Activated naive CD8-positive, alpha-beta T cell treated with anti-CD3 and anti-CD28 coated beads, Interleukin-2, amount 50 U/mL, for 24 hours (primary cell): ENCODE measurements at places on chromosomes 3 and 15.

GRCh38 chr3:106184540-106185457 lies 316.0 kb upstream of the CBLB start:
- H3K4me3 ChIP-seq: peak overlapping the region; percentile 52
- peaks cover 62% of the 10 kb centered on the region for H3K4me1 ChIP-seq
- H3K27ac ChIP-seq: peak overlapping the region; percentile 87
- DNase-seq: no peak
- H3K27me3 ChIP-seq: no peaks in the 10 kb centered on the region

- H3K27ac ChIP-seq: no peak overlapping the region
- H3K27me3 ChIP-seq: peaks cover 5% of the 10 kb centered on the region
- no peak overlapping the region for H3K4me3 ChIP-seq
- peaks cover 10% of the 10 kb centered on the region for H3K4me1 ChIP-seq
These were observed 23.2 kb downstream of the MELTF start for GRCh38 chr3:197006446-197006845.

GRCh38 chr3:173615661-173616060 lies 218.1 kb downstream of the NLGN1 start:
- no peaks in the 10 kb centered on the region for H3K36me3 ChIP-seq
- H3K4me1 ChIP-seq: no peaks in the 10 kb centered on the region
- H3K4me3 ChIP-seq: no peak overlapping the region

DNA sequence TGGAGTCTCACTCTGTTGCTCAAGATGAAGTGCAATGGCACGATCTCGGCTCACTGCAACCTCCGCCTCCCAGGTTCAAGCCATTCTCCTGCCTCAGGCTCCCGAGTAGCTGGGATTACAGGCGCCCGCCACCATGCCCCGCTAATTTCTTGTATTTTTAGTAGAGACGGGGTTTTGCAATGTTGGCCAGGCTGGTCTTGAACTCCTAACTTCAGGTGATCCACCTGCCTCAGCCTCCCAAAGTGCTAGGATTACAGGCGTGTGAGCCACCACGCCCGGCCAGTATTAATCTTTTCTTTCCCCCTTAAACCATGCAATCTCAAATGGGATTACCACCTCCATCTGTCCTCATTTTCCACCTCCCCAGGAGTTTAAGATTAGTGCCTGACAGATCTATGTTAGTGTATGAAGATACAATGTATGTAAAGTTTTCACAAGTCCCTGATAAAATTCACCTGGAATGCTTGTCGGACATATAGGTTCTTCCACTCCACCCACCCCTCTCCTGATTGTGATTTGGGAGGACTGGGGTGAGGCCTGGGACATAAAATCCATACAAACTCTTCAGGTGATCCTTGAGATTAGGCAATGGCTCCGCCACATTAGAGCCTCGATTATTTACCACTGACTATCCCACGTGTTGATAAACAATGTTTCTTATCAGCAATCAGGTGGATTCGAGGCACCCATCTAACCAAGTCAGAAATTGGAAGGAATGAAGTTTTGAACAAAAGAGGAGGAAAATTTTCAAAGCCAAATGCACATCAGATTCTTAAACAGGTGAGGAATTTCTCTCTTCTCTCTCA lies 1.2 kb downstream of the PARL start:
- H3K27ac ChIP-seq: peak overlapping the region; percentile 92
- DNase-seq: no peak
- H3K4me3 ChIP-seq: peak overlapping the region; percentile 95
- H3K36me3 ChIP-seq: peaks cover 20% of the 10 kb centered on the region

GRCh38 chr3:123778991-123779622 lies 105.0 kb downstream of the MYLK start:
- peaks cover 2% of the 10 kb centered on the region for H3K27me3 ChIP-seq
- no peaks in the 10 kb centered on the region for H3K36me3 ChIP-seq
- H3K4me1 ChIP-seq: no peaks in the 10 kb centered on the region
- H3K27ac ChIP-seq: no peak overlapping the region
- no peak overlapping the region for H3K4me3 ChIP-seq
- DNase-seq: no peak

DNA sequence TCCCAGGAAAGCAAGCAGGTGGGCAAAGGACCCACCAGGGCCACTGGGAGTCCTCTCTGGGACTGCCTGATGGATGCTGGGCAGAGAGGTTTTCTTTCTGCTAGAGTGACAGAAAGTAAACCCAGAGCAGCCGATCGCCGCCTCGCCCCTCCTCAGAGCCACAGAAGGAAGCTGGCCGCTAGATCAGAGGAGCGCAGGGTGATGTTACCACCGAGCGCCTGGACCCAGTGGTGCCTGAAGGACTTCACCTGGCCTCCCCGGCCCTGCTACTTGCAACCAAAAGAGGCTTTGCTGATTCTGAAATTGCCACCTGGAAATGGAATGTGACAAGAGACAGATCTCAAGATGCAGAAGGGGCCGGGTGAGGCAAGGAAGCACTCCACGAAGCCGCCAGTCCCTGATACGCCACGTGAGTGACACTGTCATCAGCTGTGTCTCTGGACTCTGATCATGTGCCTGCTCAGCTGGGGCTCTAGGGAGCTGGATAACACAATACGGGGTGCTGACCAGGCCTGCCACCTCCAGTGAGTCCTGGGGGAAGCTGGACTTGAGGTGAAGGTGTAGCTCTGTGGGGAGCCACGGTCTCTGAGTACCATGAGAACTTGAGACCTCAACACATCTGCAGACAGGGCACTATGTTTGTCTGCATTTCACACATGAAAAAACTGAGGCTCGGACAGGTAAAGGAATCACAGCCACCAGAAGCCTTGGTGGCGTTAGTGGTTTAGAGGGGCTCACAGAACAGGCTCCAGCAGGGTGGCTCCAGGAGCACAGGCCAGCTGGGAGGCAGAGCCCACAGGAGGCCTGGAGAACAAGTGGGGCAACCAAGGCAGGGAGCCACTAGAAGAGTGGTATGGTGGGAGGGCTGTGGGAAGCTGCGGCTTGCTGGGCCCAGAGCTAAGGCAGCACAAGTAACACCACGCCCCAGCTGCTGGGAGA lies 137.9 kb upstream of the PRR20G start:
- no peak overlapping the region for H3K4me3 ChIP-seq
- H3K36me3 ChIP-seq: no peaks in the 10 kb centered on the region
- no peak for DNase-seq
- H3K27me3 ChIP-seq: peaks cover 40% of the 10 kb centered on the region
- H3K4me1 ChIP-seq: no peaks in the 10 kb centered on the region

DNA sequence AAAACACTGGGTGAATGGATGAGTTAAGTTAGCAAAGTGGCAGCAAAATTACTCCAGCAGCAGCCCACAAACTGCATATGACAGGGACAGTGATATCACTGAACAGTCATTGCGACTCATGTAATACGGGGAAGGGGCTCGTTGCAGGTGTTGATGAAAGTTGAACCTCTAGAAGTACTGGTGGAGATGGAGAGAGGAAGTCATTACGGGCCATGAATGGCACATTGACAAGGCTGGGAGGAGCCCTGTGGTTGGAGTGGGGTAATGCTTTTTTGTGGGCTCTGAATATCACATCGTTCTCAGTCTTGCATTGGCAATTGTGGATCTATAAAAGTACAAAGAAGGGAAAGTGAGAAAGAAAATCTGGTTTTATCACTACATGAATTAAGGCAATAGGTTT lies 278.1 kb downstream of the ZPLD1 start:
- no peak overlapping the region for H3K4me3 ChIP-seq
- no peaks in the 10 kb centered on the region for H3K36me3 ChIP-seq
- no peaks in the 10 kb centered on the region for H3K27me3 ChIP-seq
- H3K4me1 ChIP-seq: peaks cover 8% of the 10 kb centered on the region
- no peak overlapping the region for H3K27ac ChIP-seq

- peaks cover 6% of the 10 kb centered on the region for H3K36me3 ChIP-seq
- no peaks in the 10 kb centered on the region for H3K27me3 ChIP-seq
- no peak for DNase-seq
These were observed 229.2 kb downstream of the MBNL1 start for GRCh38 chr3:152497890-152498289.

DNA sequence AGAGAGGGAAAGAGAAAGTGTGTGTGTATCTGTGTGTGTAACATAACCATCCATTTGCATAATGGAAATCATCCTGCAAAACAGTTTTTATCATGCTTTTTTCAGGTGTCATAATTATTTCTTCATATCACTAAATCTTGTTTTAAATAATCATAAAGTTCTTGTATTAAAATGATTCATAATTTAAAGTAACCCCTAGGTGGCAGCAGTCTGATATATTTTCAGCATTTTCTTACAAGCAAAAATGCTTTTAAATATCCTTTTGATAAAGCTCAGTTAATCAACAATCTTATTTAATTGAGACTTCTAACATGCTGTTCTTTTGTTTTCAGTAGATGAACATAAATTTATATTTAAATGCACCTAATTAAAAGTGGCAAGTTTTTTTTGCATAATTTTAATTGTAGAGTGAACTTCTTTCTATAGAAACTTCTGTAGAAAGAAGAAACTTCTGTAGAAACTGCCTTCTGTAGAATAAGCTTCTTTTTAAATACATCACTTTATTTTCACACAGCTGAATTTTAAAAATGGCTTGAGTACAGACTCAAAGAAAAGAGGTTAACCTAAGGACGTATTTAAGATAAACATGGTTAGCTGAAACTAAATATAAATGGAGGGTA lies 72.5 kb downstream of the OPA1 start:
- H3K27me3 ChIP-seq: no peaks in the 10 kb centered on the region
- peaks cover 50% of the 10 kb centered on the region for H3K36me3 ChIP-seq
- H3K4me3 ChIP-seq: no peak overlapping the region
- no peaks in the 10 kb centered on the region for H3K4me1 ChIP-seq
- no peak overlapping the region for H3K27ac ChIP-seq
- no peak for DNase-seq

GRCh38 chr3:43817825-43818224 lies 127.1 kb downstream of the ABHD5 start:
- no peak for DNase-seq
- peaks cover 2% of the 10 kb centered on the region for H3K4me1 ChIP-seq
- no peak overlapping the region for H3K27ac ChIP-seq
- H3K4me3 ChIP-seq: no peak overlapping the region
- no peaks in the 10 kb centered on the region for H3K27me3 ChIP-seq

- peak; percentile 62 for DNase-seq
- peaks cover 4% of the 10 kb centered on the region for H3K4me1 ChIP-seq
- H3K27ac ChIP-seq: no peak overlapping the region
- H3K4me3 ChIP-seq: no peak overlapping the region
- peaks cover 13% of the 10 kb centered on the region for H3K27me3 ChIP-seq
These were observed 75.0 kb downstream of the MAGEF1 start for GRCh38 chr3:184636741-184637316.

DNA sequence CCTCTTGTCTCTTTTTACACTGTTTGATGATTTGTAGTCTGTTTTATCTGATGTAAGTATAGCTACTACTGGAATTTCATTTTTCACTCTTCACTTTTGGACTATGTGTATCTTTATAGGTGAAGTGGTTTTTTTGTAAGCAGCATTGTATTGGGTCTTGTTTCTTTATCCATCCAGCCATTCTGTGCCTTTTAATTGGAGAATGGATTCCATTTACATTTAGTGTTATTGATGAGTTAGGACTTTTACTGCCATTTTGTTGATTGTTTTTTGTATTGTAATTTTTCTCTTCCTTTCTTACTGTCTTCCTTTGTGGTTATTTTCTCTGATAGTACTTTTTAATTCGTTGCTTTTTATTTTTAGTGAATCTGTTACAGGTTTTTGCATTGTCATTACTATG lies 54.5 kb downstream of the RNF13 start:
- H3K4me3 ChIP-seq: no peak overlapping the region
- H3K4me1 ChIP-seq: peaks cover 3% of the 10 kb centered on the region
- H3K27me3 ChIP-seq: no peaks in the 10 kb centered on the region
- peaks cover 62% of the 10 kb centered on the region for H3K36me3 ChIP-seq
- no peak overlapping the region for H3K27ac ChIP-seq

DNA sequence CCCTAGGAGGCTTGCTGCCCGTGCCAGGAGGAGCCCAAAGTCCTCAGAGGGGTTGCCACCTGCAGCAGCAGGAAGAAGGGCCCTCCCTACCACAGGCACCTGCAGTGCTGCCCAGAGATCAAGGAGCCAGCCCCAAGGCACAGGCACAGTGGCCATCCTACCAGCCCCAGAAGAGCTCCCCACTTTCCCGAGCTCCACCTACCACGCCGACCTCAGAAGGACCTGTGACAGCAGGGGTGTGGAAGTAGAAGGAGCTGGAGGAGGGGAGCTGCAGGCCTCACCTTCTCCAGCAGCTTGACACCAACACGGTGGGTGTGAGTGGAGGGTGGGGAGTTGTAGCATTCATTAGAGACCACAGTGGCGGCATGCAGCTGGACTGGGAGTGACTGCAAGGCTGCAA lies 485.8 kb downstream of the GABRG3 start:
- no peaks in the 10 kb centered on the region for H3K4me1 ChIP-seq
- H3K27me3 ChIP-seq: no peaks in the 10 kb centered on the region

- no peak overlapping the region for H3K4me3 ChIP-seq
- no peaks in the 10 kb centered on the region for H3K4me1 ChIP-seq
- H3K36me3 ChIP-seq: no peaks in the 10 kb centered on the region
- no peak overlapping the region for H3K27ac ChIP-seq
These were observed 521.9 kb downstream of the PLOD2 start for GRCh38 chr3:145639003-145639606.

- H3K27ac ChIP-seq: no peak overlapping the region
- no peaks in the 10 kb centered on the region for H3K4me1 ChIP-seq
- no peak overlapping the region for H3K4me3 ChIP-seq
- H3K36me3 ChIP-seq: no peaks in the 10 kb centered on the region
- no peak for DNase-seq
These were observed 7.3 kb downstream of the ALPK3 start for GRCh38 chr15:84824260-84825007.

GRCh38 chr3:9946112-9947024 lies 5.8 kb downstream of the PRRT3 start:
- H3K27me3 ChIP-seq: no peaks in the 10 kb centered on the region
- no peaks in the 10 kb centered on the region for H3K36me3 ChIP-seq
- DNase-seq: peak; percentile 81
- peaks cover 16% of the 10 kb centered on the region for H3K4me1 ChIP-seq
- H3K27ac ChIP-seq: peak overlapping the region; percentile 73

- H3K27ac ChIP-seq: peak overlapping the region; percentile 97
- peaks cover 2% of the 10 kb centered on the region for H3K27me3 ChIP-seq
- H3K36me3 ChIP-seq: peaks cover 37% of the 10 kb centered on the region
- peak; percentile 64 for DNase-seq
These were observed 631 bp downstream of the NKTR start for GRCh38 chr3:42600958-42601675.

- peaks cover 24% of the 10 kb centered on the region for H3K4me1 ChIP-seq
- H3K27ac ChIP-seq: no peak overlapping the region
- no peak for DNase-seq
- H3K36me3 ChIP-seq: peaks cover 20% of the 10 kb centered on the region
- no peak overlapping the region for H3K4me3 ChIP-seq
- no peaks in the 10 kb centered on the region for H3K27me3 ChIP-seq
These were observed 107.0 kb downstream of the TCF12 start for GRCh38 chr15:57025264-57025926.

DNA sequence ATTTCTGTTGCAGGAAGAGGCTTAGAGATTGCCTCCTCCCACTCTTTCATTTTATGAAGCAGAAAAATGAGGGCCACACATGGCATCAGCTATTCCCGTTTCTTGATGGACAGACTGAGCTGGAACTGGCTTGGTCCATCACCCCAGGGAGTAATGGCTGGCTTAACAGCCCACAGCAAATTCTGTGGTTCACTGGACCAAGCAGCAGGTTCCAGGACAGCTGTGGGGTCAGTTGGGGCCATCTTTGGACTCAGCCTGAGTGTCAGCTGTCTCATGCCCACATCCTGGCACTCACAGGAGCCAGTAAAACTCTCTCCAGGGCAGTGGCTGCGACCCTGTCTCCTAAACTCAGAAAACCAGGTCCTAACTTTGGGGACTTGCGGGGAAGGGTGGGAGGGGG lies 36.5 kb downstream of the ZDHHC19 start:
- H3K4me1 ChIP-seq: peaks cover 14% of the 10 kb centered on the region
- no peaks in the 10 kb centered on the region for H3K36me3 ChIP-seq
- DNase-seq: no peak
- H3K27me3 ChIP-seq: no peaks in the 10 kb centered on the region
- H3K27ac ChIP-seq: no peak overlapping the region
- H3K4me3 ChIP-seq: no peak overlapping the region
